ENCODE measurements at places on chromosomes 12 and 14.
A peak's percentile ranks its signal among the peaks of the same experiment; 100 is the strongest.

- DNase-seq: no peak
Measured at GRCh38 chr12:68422956-68423574, 90.9 kb upstream of the MDM1 start.

DNA sequence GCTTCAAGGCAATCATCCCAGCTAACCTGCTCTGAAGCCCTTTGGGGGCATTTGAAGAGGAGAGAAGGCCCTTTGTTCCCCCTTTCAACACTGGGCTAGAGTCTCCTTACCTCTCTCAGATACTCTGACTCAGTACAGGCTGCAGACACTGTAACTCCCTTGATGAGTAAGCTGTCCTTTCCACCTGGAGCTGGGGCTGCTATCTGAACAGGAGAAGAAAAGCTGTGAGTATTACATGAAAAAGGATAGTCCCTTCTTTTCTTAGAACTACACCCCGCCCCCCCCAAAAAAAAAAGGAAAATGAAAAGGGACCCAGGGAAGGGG lies 186.6 kb upstream of the PLEKHG7 start:
- DNase-seq: no peak

DNA sequence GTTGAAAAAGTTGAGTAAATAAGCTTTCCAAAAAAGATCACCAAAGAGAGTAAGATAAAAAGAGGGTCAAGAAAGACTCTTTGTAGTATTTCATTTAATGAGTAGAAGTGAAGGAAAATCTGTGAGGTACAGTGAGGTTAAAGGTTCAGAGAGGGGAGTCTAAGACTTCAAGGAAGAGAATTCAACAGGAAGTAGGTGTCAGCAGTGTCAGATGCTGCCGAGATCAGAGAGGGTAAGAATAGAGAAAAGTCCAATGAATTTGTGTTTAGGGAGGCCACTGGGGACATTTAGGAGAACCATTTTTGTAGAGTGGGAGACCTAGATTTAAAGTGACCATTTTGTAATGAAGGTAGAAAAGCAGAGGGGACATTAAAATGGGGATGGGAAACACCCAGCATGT lies 71.6 kb upstream of the KRAS start:
- DNase-seq: no peak

GRCh38 chr12:8692573-8692972 lies 5.2 kb upstream of the RIMKLB start:
- DNase-seq: peak; percentile 58

DNA sequence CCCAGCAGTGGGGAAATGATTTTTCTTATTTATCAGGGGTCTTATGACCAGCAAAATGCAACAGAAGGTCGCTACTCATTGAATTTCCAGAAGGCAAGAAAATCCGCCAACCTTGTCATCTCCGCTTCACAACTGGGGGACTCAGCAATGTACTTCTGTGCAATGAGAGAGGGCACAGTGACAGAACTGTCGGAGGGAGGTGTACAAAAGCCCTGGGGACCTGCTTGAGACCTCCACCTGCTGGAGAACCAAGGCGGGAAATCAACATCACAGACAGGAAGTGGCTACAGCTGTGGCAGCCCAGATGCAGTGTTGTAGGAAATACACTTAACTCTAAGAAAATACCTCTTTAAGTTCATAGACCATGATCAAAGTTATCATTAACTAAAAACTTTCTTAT lies 250.9 kb upstream of the OR4E1 start:
- no peak for DNase-seq

GRCh38 chr14:75702616-75703261 lies 41.7 kb downstream of the TTLL5 start:
- peak; percentile 7 for DNase-seq

DNA sequence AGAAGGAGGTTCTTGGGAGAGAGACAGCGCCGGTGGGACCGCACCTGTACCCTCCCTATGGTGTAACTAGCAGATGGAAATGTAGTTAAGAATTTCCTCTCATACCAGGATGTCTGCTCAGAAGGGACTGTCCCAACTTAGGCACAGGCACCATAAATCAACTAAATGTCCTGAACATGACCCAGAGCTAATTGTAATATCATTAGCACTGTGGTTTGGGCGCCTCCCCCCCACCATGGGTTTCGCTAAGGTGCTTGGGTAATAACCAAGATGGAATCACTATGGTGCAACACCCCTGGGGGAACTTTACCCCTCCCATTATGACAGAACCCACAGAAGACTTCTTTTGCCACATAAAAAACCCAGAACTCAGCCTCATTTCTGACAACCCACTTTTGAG lies 15.9 kb downstream of the ZNF641 start:
- DNase-seq: no peak

DNA sequence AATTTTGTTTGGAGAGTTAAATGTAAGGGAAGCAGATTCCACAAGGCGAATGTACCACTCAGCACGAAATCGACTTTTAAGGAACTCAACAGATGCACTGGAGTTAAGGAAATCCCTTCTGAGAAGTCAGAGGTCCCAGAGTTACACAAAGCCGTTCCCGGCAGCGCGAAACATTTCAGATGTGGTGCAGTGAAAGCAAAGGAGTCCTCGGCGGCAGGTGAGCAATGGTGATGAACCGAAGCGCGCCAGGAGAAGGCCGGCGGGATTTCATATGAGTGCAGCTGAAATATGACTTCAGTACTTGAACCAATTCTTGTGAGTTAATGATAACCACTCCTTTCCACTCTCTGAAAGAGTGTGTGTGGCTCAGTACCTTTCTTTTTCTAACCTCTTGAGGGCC lies 183.2 kb downstream of the GRIP1 start:
- no peak for DNase-seq

DNA sequence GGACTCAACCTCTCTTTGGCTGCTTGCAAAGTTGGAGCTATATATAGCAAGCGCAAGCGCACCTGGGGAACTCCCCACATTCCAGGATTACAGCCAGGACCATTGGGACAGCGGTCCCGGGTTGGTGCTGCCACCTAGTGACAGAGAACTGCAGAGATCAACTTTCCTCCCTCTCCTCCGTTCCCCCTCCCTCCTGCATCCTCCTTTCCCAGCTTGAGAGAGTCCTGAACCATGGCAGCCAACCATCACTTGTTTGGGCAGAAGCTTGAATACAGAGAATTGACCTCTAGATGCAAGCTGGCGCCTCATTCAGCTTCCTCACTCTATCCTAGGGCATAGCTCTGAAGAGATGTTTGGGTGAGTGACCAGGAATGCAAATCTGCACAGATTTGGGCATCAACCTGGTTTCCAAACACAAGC lies 17.4 kb upstream of the FLVCR2 start:
- DNase-seq: peak; percentile 51

DNA sequence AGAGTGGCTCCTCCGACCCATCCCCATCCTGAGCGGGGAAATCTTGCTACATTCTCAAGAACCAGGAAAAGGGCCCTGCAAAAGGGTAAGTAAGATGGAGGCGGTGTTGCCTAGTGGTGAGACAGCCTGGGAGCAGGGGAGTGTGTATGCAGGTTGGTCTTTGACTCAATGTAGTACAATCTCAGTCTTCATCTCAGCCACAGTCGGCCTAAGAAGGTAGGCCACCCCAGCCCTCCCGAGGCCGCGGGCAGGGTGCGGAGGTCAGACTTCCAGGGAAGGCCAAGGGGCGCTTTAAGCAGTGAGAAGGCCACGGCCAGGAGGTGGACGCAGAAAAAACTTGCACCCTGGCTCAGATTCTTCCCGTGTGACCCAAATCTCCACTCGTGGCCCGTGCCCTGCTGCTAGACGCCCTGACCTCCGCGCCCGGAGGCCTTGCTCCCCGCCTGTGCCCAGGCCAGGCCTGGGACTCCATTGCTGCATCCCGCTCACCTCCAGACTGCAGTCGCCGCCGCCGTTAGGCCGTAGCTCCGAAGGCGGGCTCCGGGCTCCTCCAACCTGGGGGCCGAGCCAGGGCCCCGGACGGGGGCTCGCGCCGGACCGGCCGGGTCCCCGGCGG lies 435 bp downstream of the FOXM1 start:
- peak; percentile 30 for DNase-seq

GRCh38 chr12:560691-561390 lies 101.1 kb downstream of the B4GALNT3 start:
- no peak for DNase-seq

- DNase-seq: peak; percentile 81
Measured at GRCh38 chr12:50862316-50862715, 19.6 kb downstream of the TMPRSS12 start.
